ENCODE measurements at places on chromosomes 1 and 21. TPM values are rescaled to one million over a fixed set of nuclear protein-coding genes. Genes with fewer than 3 reads are reported as not detected.

The LDLRAD2 gene
- total RNA-seq: not detected

The OR2AK2 gene
- not detected for total RNA-seq

The ANGPTL7 gene
- not detected for total RNA-seq

The PCP4L1 gene
- total RNA-seq: not detected

The RGS16 gene
- total RNA-seq: 0.25 TPM

The VHLL gene
- not detected for total RNA-seq

The S100A2 gene
- 28.6 TPM for total RNA-seq

Data from A549 treated with ZK216348 at 1 μM for 4 hours (cell line).